ENCODE measurements at places on chromosomes 2 and 18.

DNA sequence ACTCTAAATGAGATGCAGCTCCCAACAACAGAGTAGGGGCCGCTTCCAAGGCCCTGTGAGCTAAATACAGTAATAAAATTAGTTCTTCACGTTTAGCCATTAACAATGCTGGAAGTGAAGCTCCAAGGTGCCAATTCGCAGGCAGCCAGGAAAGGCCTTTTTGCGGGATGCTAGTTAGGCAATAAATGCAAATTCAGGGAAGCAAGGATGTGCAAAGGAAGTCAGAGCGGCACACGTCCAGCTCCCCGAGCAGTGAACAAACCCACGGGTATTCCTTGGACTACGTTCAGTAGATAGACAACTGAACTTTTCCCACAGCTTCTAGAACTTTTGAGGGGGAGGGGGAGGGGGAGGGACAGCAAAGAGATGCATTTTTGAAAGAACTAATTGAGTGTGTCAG lies 6.9 kb downstream of the ZNF516 start:
- DNase-seq, result no peak

GRCh38 chr2:216905649-216906329 lies 45.9 kb upstream of the TNP1 start:
- DNase-seq, result no peak

DNA sequence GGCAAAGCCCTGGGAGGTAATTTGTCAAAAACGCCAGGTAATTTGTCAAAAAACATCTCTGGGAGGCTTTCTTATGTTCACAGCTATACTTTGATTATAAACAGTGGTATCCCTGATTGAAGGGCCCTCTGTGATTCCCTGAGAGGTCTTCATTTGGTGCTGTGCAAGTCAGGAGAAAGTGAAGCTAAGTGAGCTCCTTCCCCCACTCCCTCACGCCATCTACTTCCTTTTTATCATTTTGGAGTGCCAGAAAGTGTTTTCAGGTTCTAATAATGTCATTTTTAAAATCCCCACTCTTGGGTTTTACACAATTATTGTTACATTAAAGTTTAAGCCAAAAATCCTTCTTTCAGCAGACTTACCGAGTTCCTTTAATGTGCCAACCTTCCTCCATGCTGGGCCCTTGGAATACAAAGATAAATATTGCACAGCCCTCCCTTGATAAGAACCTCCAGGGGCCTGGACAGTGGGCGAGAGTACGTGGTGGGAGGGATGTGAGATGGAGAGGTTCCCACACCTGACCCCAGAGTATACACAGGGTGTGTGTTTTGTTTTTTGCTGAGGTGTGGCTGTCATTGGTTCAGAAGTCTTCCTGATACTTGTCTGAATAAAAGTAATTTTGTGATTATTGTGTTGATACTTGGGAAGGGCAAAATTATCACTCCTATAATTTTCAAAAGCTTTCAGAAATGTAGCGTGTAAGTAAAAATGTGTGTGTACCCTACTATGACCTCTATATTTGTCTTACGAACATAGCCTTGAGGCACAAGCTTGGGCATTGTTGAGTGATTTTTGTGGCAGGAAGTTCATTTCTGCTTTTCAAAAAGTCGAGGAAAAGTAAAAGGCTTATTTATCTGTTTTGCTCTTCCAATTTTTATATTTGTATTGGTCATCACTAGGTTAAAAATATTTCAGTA lies 8.2 kb downstream of the MAPRE2 start:
- DNase-seq, result no peak

- DNase-seq, result no peak
Measured at GRCh38 chr2:198517976-198518375, 713.6 kb downstream of the PLCL1 start.

DNA sequence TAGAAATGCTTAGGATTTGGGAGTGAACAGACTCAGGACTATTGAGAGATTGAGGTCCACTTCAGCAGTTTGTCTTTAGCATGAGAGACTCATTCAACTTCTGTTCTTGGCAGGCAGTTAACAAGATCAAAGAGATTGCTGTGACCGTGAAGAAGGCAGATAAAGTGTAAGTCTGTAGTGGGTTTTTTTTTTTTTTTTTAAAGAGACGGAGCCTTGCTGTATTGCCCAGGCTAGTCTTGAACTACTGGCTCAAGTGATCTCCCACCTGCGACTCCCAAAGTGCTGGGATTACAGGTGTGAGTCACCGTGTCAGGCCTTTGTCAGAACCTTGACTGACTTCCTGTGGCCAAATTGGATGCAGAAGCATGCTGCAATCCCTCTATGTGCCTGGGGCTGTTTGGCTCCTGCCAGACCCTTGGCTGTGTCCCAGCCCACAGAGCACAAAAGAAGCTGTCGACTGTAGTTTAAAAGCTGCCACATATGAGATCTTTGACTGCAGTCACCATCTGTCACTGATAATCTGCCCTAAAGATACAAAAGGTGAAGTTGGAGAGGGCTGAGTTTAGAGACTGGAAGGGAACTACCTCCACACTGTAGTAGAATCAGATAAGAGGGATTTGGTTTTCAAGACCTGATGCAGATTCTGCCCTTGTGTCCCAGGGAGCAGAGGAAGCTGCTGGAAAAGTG lies 9.9 kb downstream of the CCT7 start:
- no peak for DNase-seq

GRCh38 chr2:46601328-46601963 lies 122.1 kb downstream of the TMEM247 start:
- DNase-seq, result no peak

DNA sequence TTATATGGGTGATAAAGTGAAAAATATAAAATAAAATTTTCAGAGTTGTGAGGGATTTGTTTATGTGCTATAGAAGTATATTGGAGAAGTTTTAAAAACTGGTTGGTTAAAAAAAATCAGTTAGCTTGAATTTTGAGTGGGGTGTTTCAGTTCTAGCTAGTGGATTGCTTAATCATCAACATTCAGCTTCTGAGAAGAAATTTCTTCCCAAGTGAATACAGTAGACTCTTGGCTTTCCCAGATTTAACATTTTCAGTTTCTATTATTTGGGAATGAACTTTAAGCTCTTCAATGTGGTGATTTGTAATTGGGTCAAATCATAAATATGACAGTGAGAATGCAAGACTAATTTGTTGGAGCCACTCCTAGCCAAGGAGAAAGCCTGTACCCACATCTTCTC lies 120.8 kb downstream of the PLCL1 start:
- no peak for DNase-seq
